ENCODE measurements at places on chromosomes 3 and 15. TPM values are rescaled to one million over a fixed set of nuclear protein-coding genes. Genes with fewer than 3 reads are reported as not detected.

Gene NR2F2
- total RNA-seq: 27.9 TPM

Gene IQCF5
- total RNA-seq: not detected

Gene CYP1A2
- not detected for total RNA-seq

Gene SLC22A14
- total RNA-seq: not detected

Gene TLR9
- not detected for total RNA-seq

Gene BCHE
- total RNA-seq: 0.03 TPM

Gene STX19
- total RNA-seq: not detected

Gene PAQR9
- not detected for total RNA-seq

Gene CGNL1
- 2.3 TPM for total RNA-seq

Gene GOLGA6A
- total RNA-seq: not detected

Gene CKMT1A
- total RNA-seq: not detected

Gene SV2B
- total RNA-seq: 0.10 TPM

Gene GOLGA6L10
- 0.31 TPM for total RNA-seq

Gene CLDN1
- total RNA-seq: 0.37 TPM

Gene TPRG1
- 0.24 TPM for total RNA-seq

Gene MAP1A
- 1.7 TPM for total RNA-seq

Gene SHC4
- 1.0 TPM for total RNA-seq

Gene HHLA2
- not detected for total RNA-seq

Gene STXBP5L
- total RNA-seq: 0.05 TPM

Gene CCR9
- total RNA-seq: not detected

Gene TGM4
- not detected for total RNA-seq

Gene TTC14
- total RNA-seq: 56.6 TPM

Gene KBTBD13
- total RNA-seq: not detected

Gene SLC51B
- not detected for total RNA-seq

Gene FMN1
- 3.4 TPM for total RNA-seq

Gene LEKR1
- not detected for total RNA-seq

Gene ENTPD3
- not detected for total RNA-seq

Gene GOLGA8A
- 7.6 TPM for total RNA-seq

Gene PRRT3
- total RNA-seq: 1.0 TPM

Gene GOLGA6L7
- not detected for total RNA-seq
